ENCODE measurements at places on chromosomes 2 and 18. TPM values are rescaled to one million over a fixed set of nuclear protein-coding genes. Genes with fewer than 3 reads are reported as not detected.

DNA sequence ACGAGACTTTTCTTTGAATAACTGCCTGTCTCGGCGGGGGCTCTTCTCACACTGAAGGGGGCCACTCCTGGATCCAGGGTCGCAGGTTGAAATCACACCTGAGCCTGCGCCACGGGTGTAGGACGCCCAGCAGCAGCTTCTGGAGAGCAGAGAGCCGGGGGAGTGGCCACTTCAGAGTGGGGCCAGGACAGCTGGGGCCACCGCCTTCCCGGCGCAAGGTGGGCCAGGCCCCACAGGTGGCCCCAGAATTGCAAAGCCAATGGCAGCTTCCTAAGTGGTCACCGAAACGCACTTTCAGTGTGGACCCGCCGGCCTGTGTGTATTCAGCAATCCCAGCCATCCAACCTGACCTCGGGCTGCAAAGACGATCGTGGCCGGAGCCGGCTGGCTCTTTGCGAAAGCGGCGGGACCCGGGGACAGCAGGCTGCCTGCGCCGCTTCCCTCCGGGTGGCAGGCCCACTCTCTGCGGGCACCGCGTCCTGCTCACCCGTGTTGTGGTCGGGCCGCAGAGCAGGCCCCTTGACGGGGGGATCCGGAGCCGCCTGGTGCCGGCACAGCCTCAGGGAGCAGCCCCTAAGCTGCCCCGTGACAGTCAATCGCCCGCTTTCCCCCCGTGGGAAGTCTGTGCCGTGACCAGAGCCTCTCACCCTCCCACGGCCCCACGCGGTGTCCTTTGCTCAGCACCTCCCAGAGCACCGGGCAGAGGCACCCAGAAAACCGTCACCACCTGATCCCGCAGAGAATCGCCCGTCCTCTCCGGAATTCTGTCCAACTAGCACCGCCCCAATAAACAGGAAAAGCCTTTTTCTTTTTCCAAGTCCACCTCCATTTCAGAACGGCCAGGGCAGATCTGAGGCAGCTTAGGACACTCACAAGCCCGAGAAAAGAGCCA, 144.7 kb downstream of the ZNF516 start:
- H3K36me3 ChIP-seq: no peaks in the 10 kb centered on the region
- no peaks in the 10 kb centered on the region for H3K27me3 ChIP-seq
- no peak for DNase-seq
- H3K4me1 ChIP-seq: peaks cover 16% of the 10 kb centered on the region
- H3K4me3 ChIP-seq: no peak overlapping the region
- H3K27ac ChIP-seq: no peak overlapping the region

GRCh38 chr18:63207143-63207790, 112.3 kb downstream of the BCL2 start:
- no peaks in the 10 kb centered on the region for H3K4me1 ChIP-seq
- no peak overlapping the region for H3K4me3 ChIP-seq
- DNase-seq: no peak
- no peaks in the 10 kb centered on the region for H3K27me3 ChIP-seq
- no peak overlapping the region for H3K27ac ChIP-seq

The FBXO41 gene
- 0.29 TPM for total RNA-seq

The SCN3A gene
- total RNA-seq: 0.59 TPM

The SCN2A gene
- total RNA-seq: 5.0 TPM

DNA sequence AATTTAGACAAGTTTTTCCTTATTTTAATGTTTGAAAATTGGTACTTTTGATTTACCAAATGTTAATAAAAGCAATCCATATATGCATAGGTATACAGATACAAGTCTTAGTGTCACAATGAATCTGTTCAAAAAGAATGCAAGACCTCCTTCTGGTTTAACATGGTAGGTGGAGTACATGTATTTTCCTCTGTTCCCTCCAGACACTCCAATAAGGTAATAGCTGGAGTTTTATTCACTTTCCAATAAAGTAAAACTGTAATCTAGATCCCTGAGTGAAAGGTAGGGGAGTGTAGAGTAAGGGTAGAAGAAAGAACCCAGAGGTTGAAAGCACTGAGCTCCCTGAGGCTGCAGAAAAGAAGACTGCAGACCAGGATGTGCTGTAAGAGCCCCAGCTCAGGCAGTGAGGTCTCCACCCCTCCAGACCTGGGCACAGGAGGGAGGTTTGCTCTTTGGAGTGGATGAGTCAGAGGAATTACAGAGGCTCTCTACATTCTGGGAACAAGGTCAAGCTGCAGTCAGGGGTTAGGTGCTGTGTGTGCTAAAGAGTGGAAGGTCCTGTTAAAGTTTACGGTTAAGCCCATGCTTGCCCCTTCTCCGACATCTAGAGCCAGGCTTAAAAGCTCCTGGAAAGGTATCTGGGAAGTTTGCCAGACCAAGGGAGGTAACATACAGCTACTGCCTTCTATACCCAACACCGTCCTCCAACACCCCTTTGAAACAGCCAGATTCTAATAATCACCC, 27.6 kb upstream of the STAT1 start:
- no peak overlapping the region for H3K27ac ChIP-seq
- H3K27me3 ChIP-seq: no peaks in the 10 kb centered on the region
- peak; percentile 43 for DNase-seq
